Caki2 (cell line): ENCODE measurements at places on chromosomes 1 and 21.
A peak's percentile ranks its signal among the peaks of the same experiment; 100 is the strongest.

GRCh38 chr1:70843452-70843851, 204.2 kb downstream of the PTGER3 start:
- no peak for DNase-seq

GRCh38 chr1:20478057-20478635, 7.9 kb downstream of the CAMK2N1 start:
- no peak for DNase-seq

GRCh38 chr21:20999659-21000058, 1.4 kb downstream of the NCAM2 start:
- peak; percentile 16 for DNase-seq

DNA sequence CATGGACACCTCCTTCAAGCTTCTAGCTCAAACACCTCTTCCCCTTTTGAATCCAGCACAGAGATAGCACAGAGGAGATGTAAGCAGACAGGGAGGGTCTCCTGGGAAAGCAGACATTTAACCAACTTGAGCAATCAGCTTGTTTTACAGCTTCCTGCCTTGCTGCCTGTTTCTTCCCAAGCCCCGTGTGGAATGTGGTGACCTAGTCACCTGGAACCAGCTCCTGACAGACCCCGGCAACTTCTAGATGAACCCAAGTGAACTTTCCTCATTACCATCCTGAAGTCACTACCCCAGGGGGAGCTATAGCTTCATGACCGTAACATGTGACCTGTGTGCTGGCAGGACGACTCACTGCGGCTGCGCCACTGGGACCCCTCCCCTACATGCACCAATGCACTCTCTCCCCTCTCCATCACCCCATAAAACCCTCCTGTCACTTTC, 24.1 kb upstream of the TTF2 start:
- DNase-seq, result peak; percentile 21

- no peak for DNase-seq
Measured at GRCh38 chr1:51663105-51663504, 46.2 kb downstream of the OSBPL9 start.
